ENCODE measurements at places on chromosomes 1 and 21.

DNA sequence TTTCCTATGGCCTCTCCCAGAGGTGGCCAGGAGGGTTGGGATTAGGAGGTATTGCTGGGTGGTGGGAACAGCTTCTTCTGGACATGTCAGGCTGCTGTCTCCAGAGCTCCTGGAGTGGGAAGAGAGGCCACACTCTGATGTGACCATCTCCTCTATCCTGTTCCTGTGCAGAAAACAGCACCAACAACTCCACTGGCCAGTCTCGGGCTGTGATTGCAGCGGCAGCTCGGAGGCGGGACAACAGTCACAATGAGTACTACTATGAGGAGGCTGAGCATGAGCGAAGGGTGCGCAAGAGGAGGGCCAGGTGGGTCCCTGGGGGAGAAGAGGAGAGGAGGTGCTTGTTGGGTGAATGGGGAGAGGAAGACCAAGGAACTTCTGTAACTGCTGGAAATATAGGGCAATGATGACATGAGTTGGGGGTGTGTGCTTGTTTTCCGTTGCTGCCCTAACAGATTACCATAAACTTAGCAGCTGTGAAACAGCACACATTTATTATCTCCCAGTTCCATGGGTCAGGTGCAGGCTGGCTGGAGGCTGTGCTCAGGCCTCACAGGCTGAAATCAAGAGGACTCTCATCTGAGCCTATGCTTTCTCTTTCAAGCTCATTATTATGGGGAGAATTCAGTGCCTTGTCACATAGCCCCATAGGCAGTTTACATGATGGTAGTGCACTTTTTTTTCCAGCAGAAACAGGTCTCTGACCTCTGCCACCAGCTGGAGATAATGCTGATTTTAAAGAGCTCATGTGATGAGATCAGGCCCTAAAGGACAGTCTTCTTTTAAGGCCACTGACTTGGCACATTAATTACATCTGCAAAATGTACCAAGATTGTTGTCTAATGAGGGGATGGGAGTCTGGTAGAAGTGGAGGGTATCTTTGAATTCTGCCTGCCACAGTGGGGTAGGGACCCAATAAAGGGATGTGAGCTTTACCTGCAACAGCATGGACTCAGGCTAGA lies 20.8 kb downstream of the VANGL2 start:
- no peak for DNase-seq

DNA sequence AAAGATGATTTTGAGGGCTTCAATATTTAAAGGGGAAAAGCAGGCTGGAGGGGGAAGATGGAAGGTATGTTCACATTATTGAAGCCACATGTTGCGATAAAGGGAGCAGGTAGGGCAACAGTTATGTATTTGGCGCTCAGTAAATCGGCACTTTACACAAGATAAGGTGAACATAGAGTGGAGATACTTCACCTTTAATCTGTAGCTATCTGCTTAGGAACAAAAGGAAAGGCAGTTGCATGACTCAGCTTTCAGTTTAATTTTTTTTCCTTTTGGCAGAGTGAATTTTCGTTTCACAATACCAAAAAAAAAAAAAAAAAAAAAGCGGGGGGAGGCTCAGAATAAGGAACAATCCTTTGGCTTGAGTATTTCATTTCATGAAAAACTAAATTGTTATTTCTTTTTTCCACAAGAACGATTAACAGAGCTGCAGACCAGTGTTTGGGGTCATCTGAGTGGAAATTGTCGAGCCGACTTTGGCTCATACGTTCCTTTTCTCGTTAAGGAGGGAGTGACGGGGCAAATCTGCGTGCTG lies 1.1 kb upstream of the COQ8A start:
- no peak for DNase-seq

DNA sequence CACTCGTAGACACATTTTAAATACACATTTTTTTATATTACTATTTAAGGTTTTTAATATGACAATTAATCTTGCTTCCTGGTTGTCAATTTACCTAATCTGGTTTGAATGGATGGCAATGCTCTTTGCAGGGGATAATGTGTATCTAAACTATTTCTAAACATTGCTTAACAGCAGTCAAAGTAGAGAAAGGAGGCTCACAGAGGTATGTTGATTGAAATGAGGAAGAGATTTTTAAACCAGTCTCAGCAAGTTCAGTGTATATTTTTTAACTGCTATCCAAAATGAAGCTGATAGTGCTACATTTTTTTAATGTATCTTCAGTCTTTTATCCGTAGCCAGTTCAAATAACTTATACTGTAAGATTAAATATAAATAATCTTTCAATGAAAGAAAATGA lies 17.4 kb downstream of the FMO1 start:
- no peak for DNase-seq

DNA sequence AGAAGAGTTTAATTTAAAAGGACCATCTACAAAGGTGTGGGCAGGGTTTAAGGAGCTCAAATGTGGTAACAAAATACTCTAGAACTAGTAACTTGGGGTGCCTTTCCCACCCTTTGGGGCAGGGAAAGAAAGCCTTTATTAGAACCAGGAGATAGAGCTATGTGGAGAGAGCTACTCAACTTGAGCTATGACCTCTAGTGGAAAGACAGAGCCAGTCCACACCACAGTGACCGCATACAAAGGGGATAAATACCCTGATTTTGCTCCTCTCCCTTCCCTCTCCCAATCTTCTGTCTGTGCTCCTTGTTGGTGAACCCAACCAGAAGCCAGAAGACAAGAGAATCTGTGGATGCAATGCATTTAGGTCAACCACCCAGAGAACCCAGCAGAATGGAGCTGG lies 54.4 kb upstream of the JAK1 start:
- DNase-seq: no peak

GRCh38 chr1:234667600-234668576 lies 57.9 kb upstream of the IRF2BP2 start:
- no peak for DNase-seq

GRCh38 chr1:102546251-102546650 lies 549.5 kb upstream of the OLFM3 start:
- no peak for DNase-seq

- DNase-seq: no peak
These were observed 3.5 kb upstream of the UBXN10 start for GRCh38 chr1:20182415-20182814.

DNA sequence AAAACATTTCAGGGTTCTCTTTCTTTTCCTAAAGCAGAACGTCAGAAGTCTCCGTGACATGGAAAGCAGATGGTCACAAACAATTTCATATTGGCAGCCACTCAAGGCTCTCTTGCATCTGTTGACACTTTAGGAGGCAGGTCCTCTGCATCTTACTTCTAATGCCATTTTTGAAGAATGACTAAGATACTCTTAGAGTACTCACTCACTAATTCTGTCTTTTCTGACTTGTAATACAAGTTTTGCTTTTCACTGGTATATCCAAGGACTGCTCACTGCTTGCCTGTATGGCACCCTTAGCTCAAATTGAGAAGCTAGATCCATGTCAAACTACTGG lies 68.3 kb downstream of the PRRX1 start:
- DNase-seq: no peak

DNA sequence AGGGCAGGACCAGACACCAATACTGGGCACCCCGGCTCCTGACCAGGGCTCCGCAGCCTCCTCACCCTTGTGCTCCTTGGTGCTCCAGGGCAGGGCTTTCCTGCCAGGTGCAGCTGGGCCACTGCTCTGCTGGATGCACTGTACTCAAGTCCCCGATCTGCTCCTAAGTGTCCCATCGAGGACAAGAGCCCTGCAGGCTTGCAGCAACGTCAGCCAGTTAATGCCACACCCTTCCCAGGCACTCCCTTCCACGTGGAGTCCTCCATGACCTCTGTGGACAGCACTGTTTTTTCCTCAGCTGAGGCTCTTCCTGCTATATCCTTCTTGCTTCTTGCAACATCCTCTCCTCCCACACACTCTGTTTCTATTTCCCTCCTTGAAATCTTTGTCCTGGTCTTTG lies 94.0 kb upstream of the NGF start:
- DNase-seq: no peak

DNA sequence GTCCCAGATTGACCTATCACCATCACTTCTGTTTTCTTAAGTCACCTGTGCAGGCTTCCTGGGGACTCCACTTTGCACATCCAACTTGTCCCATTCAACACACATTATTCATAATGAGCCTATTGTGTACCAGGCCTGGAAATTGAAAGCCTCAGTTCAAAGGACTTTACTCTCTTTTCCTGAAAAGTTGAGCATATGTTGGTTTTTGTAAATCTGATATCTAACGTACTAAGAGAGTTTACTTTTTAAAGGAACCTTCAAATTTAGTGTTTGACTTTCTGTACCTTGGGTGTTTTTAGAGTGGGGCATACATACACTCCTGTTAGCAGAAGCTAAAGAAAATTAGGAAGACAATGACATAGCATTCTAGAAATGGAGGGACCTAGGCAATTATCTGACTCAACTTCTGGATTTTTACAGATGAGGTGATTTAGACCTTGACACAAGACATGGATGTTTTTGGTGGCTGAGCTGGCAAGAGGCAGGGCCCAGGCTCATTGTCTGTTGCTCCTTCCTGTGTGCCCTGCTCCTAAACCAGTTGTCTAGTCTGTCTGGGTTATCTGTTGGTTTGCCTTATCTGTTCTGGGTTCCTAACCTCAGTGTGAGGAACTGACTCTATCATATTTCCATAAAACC lies 336.5 kb downstream of the RPS6KC1 start:
- DNase-seq: no peak

DNA sequence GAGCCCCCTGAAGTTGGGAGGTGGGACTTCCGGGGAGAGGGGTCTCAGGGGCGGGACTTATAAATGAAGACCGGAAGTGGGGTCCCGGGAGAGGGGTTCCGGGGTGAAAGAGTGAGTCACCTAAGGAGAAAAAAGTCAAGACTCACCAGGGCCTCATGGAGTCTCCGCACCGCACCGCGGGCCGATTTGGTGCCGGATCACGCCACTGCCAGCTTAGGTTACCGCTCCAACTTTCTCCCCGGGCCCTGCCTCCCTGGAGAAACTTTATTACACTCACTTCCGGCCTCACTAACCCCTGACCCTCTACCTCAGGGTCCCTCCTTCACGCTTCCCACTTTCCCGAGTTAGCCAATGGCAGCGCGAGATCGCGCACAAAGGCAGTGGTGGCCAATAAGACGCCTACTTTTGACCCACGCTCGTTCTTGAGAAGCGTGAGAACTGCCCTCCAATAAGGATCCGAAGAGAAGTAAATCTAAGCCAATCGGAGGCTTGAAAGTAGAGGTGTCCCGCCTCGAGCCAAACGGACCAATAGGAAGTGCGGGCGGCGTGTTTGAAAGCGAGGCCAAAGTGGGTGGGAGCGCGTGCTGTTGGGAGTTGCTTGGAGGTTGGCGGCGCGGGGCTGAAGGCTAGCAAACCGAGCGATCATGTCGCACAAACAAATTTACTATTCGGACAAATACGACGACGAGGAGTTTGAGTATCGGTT lies at the start of gene CKS1B:
CKS1B (plus strand) TSS at position 580 of the 706 bp plus-strand sequence; CDS start at position 645, 65 bp downstream.
- DNase-seq: peak; percentile 94

- no peak for DNase-seq
These were observed 6.9 kb downstream of the SLC26A9 start for GRCh38 chr1:205936311-205936710.

DNA sequence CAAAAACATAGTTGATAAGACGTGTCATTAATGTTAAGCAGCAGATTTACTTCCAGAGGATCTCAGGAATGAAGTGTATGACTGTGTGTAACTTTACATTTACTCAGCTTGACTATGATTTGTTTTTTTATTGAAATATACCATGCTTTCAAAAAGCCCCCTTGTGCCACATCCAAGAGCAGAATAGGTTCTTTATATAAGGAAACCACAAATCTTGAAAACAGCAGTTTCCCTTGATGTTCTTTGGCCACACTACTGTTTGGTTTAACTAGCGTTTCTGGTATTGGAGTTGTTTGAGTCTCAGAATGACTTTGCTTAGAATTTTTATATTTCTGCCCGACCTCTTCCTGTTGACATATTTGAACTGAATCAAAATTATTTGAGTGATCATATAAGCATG lies 25.0 kb downstream of the LRRC8C start:
- DNase-seq: no peak

- no peak for DNase-seq
These were observed 7.5 kb upstream of the PYCR2 start for GRCh38 chr1:225931270-225932136.

- no peak for DNase-seq
These were observed 20.4 kb downstream of the PBX1 start for GRCh38 chr1:164579381-164579780.

GRCh38 chr1:200836213-200836612 lies 36.6 kb upstream of the GPR25 start:
- no peak for DNase-seq

DNA sequence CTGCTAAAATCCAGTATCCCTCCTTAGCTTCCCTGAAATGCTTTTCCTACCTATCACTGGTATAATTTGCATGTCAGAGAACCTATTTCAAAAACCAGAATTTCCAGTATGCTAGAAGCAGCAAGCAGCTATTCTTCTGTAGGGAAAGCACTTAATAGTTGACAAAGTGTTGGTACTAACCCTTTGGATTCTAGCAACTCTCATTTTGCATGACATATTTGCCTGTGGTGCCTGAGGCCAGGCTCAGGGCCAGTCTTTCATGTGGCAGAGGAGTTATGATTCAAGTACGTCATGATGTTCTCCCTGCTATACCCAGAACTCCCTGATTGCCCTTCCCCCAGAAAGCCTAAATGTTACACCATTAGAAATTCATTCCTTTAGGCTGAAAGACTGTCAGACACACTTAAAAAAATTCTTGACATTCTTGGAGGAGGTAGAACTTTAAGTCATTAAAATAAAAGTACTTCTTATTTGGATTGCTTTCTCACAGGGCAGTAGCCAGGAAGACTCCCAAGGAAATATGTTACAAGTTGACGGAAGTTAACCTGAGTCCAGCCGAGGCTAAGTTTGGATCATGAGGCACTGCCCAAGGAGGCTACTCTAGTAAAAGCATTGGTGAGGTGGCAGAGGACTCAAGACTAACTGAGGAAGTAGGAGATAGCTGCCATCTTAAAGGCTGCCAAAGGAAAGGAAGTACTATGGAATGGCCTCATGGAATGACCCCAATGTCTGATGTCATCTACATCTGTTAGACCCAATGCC lies 298.4 kb upstream of the SPAG17 start:
- no peak for DNase-seq

DNA sequence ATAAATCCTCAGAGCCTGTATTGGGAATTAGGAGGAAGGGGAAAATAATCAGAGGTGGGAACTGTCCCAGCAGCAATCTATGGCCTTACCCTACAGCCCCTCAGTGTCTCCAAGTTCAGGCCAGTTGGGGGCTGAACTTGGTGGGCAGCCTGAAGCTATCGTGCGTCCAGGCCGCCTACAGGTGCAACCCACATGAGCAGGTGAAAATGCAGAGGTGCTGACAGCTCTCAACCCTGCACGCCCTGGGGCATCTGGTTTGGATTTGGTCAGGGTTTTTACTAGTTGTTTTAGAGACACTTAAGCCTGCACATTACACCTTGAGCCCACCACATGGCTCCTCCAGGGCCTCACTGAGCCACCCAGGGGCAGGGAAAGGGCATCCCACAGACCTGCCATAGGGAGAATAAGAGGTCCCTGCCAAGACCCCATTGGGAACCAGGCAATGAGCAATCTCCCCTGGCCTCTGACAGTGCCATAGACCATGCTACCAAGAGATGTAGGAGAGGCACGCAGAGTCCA lies 209.5 kb downstream of the FOXD2 start:
- DNase-seq: no peak

Measured in stimulated activated CD4-positive, alpha-beta T cell treated with anti-CD3 and anti-CD28 coated beads, Interleukin-15, amount 100 ng/mL, for 48 hours (primary cell).